ENCODE measurements at places on chromosomes 2 and 18. TPM values are rescaled to one million over a fixed set of nuclear protein-coding genes. Genes with fewer than 3 reads are reported as not detected.

DNA sequence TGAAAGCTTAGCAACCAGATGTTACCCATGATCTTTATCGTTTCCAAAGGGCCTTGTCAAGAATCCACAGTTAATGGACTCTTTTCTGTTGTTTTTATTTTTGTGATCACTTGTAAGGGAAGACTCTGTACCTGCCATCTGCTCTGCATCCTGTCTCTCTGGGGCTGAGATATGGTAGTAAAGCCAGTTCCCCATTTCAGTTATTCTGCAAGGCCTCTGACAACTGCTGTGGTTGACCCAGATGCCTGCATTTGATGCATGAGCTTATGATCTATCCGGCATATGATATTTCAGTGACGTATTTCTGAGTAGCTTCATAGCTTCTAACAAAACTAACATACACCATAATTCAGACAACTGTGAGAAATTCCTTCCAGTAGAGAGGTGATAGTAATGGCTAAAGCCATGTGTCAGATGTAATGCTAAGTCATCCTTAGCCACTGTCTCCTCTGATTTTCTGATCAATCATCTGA is 105.1 kb downstream of the TPO start:
- DNase-seq: no peak

DNA sequence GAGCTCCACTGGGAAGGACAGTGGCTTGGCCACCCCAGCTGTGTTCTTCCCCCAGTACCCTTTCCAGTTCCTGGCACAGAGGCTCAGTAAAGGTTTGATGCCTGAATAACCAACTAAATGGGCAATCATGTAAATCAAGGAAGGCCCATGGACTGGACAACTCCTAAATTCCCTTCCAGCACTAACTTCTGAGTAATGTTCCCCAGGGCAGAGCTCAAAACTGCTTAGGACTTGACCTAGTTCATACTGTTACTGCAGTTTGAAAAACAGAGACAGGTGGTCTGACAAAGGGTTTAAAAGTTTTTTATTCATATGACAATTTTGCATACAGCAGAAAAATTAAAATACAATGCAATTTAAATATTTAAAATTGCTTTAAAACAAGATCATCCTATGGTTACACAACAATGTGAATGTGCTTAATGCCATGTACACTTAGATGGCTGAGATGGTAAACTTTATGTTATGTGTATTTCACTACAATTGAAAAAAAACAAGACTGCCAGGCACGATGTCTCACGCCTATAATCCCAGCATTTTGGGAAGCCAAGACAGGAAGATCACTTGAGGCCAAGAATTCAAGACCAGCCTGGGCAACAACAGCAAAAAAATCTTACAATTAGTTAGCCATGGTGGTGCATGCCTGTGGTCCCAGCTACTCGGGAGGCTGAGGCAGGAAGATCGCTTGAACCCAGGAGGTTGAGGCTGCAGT is 26.2 kb downstream of the PCBP1 start:
- no peak for DNase-seq

GRCh38 chr2:223270548-223270947 is 218.6 kb downstream of the KCNE4 start:
- no peak for DNase-seq

- no peak for DNase-seq
Observed at GRCh38 chr2:203535784-203536585, 884 bp upstream of the RAPH1 start.

DNA sequence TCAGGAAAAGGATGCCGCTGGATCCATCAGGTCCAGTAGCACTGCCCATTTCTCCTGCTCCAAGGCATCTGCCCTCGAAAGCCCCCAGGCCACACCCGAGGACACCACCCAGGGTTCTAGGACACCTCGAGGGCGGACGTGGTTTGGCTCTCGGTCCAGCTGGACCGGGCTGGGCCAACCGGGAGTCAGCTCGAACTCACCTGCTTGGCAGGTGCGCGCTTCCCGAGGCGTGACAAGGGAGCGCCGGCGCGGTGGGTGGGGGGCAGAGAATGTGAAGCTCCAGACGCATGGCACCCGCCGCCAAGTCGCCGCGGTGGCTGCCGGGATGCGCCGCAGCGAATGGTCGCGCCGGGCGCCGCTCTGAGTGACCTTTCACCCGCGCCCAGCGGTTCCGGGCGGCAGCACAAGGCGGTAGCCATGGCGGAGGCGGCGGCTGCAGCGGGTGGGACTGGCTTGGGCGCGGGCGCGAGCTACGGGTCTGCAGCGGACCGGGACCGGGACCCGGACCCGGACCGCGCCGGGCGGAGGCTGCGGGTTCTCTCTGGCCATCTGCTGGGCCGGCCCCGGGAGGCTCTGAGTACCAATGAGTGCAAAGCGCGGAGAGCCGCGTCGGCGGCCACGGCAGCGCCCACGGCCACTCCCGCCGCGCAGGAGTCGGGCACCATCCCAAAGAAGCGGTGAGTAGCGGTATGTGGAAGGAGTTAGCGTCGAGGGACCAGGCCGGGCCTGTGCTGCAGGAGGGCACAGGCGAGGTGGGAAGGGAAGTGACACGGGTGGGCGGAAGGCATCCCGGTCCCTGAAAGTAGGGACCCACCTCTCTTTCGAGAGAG is at the start of gene AGPS:
TSS of gene AGPS (plus strand) at position 401 of the 830 bp plus-strand sequence. CDS start at position 418, 17 bp downstream.
- DNase-seq: peak; percentile 79

DNA sequence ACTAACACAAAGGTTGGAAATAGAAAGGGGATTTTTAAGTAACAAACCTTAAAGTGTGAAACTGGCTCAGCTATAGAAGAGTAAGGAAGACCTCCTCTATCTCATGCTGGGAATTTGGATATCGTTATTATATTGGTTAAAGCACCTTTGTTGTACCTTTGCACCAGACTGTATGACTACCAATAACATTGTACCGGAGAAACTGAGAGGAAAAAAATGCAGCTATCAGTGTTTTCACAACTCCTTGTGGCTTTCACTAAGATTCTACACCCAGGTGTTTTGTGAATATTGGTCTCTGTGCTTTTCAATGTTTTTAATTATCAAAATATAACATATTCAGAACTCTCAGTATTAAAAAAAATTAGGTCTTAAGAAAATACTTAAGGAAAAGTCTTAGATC is 48.7 kb downstream of the DTNB start:
- no peak for DNase-seq

The ALPG gene
- total RNA-seq: not detected

- no peak for DNase-seq
Observed at GRCh38 chr2:120598416-120598815, 137.3 kb upstream of the GLI2 start.

DNA sequence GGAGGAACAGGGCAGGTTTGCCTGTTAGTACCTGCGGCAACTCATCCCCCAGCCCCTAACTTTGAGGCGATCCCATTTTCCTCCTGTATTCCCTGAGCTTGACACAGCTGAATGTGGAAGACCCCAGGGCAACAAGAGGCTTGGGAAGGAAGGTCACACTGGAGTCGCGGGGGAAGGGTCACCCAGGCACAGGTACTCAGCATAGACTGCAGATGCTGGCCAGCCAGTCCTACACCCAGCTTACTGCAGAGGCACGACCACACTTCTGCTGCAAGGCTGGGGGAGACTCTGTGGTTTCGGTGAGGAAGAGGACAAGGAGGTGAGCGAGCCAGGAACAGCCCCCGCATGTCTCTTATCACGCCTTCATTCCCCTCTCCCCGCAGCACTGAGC is 91.5 kb downstream of the MALT1 start:
- DNase-seq: no peak

- no peak for DNase-seq
Observed at GRCh38 chr18:61360404-61361383, 27.5 kb downstream of the CDH20 start.

The CSRNP3 gene
- total RNA-seq: not detected

The RAMP1 gene
- 13.1 TPM for total RNA-seq

- DNase-seq: no peak
Observed at GRCh38 chr2:238281826-238282480, 6.5 kb downstream of the PER2 start.

DNA sequence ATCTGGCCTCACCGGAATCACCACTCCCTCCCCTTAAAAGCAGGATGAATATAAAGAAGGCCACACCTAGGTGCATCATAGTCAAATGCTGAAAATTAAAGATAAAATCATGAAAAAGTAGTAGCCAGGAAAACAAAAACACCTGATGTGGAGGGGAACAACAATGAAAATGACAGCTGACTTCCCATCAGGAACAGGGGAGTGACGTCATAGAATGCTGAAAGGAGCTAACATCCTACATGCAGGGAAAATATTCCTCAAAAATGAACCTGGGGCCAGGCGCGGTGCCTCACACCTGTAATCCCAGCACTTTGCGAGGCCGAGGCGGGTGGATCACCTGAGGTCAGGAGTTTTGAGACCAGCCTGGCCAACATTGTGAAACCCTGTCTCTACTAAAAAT is 108.1 kb downstream of the UGGT1 start:
- DNase-seq: no peak

DNA sequence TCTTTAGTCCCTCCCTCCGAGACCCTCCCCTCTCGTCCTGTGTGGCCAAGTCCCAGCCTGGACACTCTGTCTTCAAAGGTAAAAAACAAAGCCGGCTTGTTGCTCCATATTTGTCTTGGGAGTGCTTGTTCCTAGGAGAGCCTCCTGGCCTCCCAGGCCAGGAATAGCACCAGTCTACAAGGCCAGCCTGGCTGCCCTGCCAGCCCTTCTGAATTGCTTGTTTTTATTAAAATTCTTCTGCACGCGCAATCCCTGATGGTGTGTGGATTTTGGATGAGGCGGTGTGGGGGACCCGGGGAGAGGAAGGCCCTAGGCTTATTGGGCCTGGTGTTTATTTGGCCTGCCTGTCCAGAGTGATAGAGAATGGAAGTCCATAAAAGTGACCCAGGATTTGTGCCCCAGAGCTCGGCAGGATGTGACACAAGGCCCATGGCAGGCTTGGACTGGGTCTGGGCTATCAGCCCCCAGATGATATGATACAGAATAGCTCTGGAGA is 297.3 kb downstream of the CYP26B1 start:
- no peak for DNase-seq

DNA sequence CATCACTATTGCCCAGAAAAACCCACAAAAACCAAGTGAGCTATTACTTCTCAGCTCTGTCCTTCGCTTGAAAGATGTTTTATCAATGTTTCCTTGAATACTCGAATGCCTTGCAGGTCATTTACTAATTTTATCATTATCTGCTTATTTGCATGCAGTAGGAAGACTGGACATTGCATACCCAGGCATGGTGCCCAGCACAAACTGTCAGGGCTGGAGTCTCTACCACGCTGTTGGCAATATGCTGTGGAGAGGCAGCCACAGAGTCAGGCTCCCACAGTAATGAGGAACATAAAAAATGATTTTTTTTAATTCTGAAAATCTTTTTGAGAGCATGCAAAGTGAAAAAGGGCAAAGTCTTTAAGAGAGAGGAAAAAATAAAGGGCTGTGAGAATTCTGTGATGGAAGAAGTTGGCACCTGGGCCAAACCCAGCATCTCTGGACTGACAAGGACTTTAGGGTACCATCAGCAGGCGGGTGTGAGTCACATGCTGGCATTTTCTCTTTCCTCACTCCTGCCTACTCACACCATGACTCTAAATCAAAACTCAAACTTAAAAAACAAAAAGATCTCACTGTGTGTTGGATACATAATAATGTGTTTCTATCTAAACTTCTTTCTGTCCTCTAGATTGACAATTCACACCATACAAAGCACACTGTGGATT is 709.8 kb upstream of the FANCL start:
- DNase-seq: no peak

- no peak for DNase-seq
Observed at GRCh38 chr2:112883669-112884068, 27.3 kb upstream of the IL37 start.

DNA sequence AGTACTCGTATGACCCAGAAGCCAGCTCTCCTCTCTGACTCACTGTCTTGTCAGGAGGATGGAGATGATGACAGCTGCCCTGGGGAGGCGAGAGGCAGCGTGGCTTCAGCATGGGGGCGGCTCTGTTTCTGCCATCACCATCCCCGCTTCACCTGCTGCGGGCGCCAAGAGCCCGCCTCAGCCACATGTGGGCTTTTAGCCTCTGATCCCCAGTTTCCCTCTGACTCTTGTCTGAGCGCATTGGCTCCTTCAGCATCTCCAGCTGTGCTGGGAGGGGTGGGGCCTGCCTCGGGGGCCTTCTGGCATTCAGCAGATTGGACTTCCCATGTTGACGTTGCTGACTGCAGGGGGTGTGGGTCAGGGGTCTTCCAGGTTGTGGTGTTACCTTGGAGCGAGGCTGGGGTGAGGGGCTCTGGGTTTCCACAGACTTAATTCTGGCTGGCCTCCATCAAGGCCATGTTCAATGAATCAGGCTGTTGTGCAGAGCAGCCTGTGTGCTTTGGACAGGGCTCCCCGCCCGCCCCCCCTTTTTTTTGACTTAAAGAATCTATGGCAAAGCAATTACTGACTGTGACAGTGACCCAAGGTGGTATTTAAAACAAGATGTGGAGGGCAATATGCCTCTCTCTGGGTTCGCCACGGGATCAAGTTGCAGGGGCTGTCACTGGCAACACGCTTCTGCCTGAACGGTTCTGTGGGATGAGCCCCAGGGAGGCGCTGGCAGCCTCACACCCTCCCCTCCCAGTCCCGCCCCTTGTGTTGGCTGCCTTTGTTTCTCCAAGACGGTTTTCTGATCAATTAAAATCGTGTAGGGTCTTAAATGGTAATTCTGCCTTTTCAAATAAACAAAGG is 228.3 kb downstream of the LDLRAD4 start:
- no peak for DNase-seq

DNA sequence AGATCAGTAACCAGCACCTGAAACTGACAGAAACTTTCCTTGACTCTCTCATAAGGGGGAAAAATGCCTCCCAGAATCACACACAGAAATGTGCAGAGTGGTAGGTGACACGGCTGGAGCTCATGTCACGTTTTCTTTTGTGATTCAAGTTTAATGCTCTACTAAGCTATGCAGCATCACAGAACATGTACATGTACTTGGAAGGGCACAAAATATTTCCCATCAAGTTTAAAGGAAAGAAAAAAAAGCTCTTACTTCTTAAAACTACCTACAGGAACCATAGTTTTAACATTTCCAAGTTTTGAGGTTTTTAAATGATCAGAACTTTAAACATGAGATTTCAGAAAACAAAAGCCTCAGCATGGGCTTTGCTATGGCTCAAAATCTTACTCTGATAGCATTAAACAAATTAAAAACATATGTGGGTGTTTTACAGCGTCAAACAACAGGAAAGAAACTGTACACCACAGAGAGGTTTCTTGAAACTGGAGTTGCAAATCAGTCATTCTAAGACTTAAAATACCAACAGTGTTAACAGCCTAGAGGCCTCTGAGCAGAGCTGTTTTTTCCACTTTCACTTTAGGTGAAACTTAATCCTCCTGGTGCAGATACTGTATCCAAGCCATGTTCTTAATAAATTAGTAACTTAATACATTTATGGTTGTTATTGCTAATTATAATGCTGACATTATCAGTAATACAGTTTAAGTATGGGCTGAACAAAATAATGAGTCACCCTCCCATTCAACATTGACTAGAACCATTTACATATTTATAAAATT is 30.1 kb downstream of the MBP start:
- DNase-seq: no peak

DNA sequence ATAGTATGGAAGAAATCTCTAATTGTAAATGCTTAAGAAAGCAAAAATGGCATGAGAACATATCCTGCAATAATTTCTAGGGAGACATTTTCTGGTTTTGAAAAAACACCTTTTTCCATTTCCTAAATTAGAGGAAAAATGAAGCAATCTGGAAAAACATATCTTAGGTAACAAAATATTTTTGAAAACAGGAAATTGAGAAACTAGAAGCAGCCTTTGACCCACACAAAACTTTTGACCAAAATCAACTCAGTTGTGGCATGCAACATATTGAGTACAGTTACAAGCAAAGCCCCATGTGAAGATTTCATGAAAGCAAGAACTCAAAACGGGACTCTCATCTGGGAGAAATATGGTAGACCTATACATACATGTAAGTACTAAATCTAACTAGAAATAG is 28.6 kb upstream of the CHAC2 start:
- DNase-seq: no peak

Data from activated T-helper 2 cell treated with anti-CD3 and anti-CD28 coated beads, Interferon-gamma antibody, Interleukin-2, Interleukin-4, amounts not matched to agents 10 μg/mL and 5 μg/mL and 100 μg/mL, durations not matched to agents 14 hours and 24 hours and 36 hours (primary cell).